ENCODE measurements at places on chromosomes 3 and 15.

GRCh38 chr3:99753268-99753975 lies 64.2 kb upstream of the CMSS1 start:
- peak; percentile 31 for DNase-seq

DNA sequence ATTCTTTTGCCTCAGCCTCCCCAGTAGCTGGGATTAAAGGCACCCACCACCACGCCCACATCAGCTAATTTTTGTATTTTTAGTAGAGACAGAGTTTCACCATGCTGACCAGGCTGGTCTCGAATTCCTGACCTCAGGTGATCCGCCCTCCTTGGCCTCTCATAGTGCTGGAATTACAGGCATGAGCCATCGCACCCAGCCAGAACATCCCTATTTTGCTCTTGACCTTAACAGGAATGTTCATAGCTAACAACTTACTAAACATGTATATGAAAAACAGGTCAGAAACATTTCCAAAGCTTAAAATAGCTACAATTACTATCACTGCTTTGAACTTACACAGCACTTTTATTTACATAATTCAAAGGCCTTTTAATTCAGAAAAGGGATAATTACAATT lies 33.7 kb downstream of the UQCC5 start:
- peak; percentile 30 for DNase-seq

- no peak for DNase-seq
These were observed 19.8 kb downstream of the GNB5 start for GRCh38 chr15:52171386-52171785.

DNA sequence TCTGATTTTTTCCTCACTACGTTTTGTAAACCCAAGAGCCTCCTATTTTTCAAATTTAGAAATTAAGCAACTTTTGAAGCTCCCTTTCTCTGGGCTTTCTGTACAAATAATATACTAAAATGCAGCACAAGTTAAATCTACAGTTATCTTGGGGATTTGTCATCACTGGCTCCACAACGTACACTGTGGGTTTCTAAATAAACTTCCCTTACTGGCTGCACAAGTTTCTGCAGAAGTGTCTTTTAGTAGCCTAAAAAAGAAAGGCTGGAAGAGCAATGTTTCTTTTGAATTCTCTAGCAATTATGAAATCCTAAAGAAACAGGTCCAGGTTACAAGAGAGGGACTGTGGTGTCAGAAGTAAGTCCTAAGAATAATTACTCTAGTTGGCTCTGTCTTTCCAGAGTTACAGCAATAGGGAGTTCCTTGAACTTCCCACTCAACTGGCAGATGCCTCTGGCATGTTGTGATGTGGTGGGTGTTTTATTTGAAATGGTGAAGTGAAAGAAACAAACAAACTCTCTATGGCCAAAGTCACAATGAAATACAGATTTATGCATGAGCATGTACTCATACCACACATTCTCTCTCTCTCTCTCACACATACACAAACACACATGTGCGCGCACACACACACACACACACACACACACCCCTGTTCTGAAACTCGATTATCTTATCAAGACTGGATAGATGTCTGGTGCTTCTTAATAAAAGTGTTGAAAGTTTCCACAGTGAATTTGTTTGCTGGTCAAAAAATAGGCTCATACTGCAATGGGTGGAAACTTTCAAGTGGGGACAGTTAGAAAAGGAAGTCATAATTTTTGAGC lies 198.2 kb downstream of the SSR3 start:
- peak; percentile 6 for DNase-seq
